Left ventricle myocardium inferior (tissue), 1 donor: ENCODE measurements at places on chromosomes 7 and 10. TPM values are rescaled to one million over a fixed set of nuclear protein-coding genes. Genes with fewer than 3 reads are reported as not detected.

Gene TNS3
- total RNA-seq = 40.6 TPM

Gene KDM7A
- total RNA-seq = 8.2 TPM

Gene ZSCAN21
- total RNA-seq = 6.4 TPM

Gene KCNMA1
- total RNA-seq = 1.8 TPM
